ENCODE measurements at places on chromosomes 1 and 21.

GRCh38 chr1:41537788-41538351, 53.4 kb upstream of the EDN2 start:
- DNase-seq = no peak

GRCh38 chr1:18962855-18963737, 6.6 kb upstream of the IFFO2 start:
- DNase-seq = peak; percentile 49

DNA sequence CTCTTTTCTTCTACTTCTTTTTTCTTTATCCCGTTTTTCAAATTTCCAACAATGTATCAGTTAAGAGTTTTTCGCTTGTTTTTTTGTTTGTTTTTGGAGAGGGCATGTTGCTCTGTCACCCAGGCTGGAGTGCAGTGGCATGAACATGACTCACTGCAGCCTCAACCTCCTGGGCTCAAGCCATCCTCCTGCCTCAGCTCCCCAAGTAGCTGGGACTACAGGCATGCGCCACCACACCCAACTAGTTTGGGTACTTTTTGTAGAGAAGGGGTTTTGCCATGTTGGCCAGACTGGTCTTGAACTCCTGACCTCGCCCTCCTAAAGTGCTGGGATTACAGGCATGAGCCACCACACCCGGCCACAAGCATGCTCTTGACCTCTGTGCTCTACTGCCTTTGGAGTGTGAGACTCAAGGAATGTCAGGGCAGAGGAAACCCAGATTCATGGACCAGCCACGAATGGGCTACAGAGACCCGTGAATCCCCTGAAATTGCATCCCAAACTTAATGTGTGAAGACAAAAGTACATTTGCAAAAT, 65.1 kb upstream of the HSD17B7 start:
- DNase-seq = no peak

DNA sequence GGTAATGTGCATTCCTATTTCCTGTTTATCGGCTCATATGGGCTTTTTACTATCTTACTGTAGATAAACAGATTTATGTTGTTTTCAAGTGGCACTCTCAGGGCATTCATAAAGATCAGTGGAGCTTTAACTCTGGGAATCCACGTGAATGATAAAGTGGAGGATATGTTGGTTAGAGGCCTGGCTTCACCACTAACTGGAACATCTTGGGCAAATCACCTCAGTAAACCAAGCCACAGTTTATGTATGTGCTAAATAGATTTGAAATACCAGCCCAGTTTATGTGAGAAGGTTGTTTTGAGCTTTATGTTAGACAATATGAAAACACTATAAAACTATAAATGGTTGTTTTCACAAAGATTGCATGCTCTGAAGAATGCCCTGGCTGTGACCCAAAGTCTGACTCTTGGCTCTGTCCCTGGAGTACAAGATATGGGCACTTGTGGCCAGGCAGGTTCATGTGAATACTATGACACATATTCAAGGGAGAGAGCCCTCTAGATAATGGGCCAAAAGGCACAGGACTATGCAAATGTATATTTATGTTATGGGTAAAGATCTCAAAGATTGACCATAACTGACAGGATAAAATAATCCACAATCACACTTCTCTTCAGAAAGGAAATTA, 36.7 kb downstream of the FAM163A start:
- DNase-seq = no peak

- DNase-seq = no peak
Observed at GRCh38 chr1:229374485-229374884, 31.6 kb upstream of the CCSAP start.

GRCh38 chr1:18110598-18110939, 3.0 kb downstream of the IGSF21 start:
- no peak for DNase-seq

DNA sequence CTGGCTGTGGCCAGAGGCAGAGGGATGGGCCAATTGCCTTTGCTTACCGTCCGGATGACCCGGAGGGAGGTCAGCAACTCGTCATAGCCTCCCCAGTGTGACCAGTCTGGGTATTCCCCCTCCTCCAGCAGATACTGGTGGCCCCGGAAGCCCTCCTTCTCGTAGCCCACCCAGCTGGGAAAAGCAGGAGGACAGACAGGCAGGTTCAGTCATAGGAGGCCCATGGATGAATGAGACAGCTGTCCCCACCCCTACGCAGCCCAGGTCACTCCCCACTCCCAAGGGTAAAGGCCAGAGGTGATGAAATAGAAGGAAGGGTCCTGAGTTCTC, 16.8 kb downstream of the CRYBG2 start:
- no peak for DNase-seq

GRCh38 chr1:151807766-151808165, 2.5 kb upstream of the LINGO4 start:
- DNase-seq = no peak

DNA sequence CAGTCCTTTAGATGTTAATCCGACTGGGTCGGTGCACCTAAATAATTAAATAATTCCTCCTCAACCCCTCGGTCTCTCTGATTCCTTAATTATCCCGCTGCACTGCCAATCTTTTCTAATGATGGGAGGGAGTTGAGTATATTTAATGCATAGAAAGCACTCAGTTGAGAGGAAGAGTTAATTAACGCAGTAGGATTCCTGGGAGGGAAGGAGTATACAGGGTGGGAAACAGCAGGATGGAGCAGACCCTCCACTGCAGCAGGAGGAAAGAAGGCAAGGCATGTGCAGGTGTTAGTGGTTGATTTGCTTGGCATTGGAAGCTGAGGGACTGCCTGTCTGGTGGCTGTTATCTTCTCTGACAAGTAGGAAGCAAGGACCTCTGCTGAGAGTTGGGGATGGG, 9.9 kb upstream of the REN start:
- DNase-seq = no peak

DNA sequence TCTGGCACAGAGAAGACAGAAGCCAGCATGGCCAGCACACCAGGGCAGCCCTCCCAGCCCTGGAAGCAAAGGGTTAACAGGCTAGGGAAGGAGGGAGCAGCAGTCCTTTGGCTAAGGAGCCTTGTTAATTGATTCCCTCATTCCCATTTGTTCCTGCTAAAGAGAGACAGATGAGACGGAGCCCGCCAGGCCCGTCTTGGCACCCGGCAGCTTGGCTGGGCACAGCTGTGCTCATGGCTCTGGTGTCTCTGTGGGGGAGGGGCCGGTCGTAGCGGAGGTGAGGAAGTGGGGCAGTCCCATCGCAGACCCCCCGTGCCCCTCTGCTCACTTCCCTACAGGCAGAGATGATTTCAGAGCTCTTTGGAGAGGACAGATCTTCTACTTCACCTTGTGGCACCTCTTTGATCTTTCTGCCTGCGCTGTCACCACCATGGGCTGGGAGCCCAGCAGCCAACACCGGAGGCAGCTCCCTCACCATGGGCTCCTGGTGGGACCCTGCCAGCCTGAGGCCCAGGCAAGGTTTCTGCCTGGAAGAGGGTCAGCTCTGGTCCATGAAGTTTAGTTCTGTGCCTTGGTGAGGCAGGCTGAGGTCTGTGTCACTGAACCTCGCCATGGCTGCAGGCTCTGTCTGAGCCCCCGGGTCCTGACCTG, 38.0 kb downstream of the FOXO6 start:
- DNase-seq = peak; percentile 21

DNA sequence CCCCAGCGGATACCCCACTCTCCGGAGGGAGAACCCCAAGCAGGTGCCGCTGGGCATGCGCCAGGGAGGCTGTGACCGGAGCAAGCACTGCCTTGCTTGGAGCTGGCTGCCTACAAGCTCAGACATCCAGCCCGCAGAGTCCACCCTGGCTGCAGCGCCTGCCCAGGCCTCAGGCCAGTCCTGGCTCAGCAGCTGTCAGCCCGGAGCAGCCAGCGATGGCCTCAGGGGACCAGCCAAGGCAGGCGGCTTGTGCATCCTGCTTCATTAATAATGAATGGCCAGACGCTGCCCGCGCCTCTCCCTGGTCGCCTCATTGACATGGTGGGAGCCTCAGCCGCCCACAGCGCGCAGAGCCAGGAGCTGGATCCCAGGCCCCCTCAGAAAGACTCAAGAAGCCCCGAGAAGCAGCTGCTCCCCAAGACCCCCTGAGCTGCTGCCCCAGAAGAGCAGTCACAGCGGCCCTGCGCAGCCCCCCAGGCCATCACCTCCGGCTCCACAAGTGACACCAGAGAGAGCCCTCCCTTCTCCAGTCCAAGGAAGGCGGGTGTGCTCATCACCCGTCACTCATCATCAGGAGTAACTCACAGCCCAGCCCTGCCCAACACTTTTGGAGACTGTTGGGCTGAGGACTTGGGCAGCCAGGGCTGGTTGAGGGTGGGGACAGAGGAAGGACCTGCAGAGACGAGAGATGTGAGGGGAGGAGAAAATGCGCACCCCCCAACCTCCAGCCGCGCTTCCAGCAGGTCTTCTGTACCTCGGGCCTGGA, 19.6 kb downstream of the KCNAB2 start:
- DNase-seq = peak; percentile 49

- no peak for DNase-seq
Observed at GRCh38 chr1:239833723-239834122, 258.0 kb upstream of the FMN2 start.

GRCh38 chr1:32798191-32798590, 19.0 kb downstream of the YARS1 start:
- no peak for DNase-seq

DNA sequence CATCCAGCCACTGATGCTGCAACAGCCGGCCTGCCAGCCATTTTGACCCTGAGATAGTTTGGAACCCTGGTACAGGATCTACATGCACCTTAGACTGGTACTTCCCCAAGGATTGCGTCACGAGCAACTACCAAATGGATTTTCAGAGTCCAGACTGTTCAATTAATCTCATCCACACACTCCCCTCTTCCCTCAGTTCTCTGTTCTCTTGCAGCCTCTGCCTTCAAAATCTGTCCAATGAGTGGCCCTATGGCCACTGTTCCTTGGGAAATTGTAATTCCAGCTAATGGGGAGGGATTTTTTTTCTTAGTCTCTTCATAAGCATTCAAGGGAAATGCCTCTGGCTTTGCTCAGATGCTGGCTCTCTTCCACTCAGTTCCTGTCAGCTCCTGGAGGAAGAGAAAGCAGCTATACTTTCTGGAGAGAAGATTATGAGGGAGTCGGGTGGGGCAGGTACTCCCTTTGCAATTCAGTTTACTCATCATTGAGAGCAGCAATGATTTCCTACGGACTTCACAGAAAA, 19.8 kb upstream of the UAP1 start:
- no peak for DNase-seq

GRCh38 chr1:153616144-153616916, at the start of gene S100A14:
Gene S100A14, minus strand, starts transcription at chr1:153616325. Its CDS starts 467 bp downstream, at chr1:153615858.
- DNase-seq = no peak

GRCh38 chr1:56898005-56898373, 43.4 kb downstream of the C8A start:
- DNase-seq = no peak

- no peak for DNase-seq
Observed at GRCh38 chr1:153872934-153873333, 49.8 kb downstream of the GATAD2B start.

- peak; percentile 86 for DNase-seq
Observed at GRCh38 chr1:242245255-242245654, 246.4 kb upstream of the MAP1LC3C start.

- no peak for DNase-seq
Observed at GRCh38 chr1:99504287-99504686, 141.6 kb upstream of the PALMD start.

DNA sequence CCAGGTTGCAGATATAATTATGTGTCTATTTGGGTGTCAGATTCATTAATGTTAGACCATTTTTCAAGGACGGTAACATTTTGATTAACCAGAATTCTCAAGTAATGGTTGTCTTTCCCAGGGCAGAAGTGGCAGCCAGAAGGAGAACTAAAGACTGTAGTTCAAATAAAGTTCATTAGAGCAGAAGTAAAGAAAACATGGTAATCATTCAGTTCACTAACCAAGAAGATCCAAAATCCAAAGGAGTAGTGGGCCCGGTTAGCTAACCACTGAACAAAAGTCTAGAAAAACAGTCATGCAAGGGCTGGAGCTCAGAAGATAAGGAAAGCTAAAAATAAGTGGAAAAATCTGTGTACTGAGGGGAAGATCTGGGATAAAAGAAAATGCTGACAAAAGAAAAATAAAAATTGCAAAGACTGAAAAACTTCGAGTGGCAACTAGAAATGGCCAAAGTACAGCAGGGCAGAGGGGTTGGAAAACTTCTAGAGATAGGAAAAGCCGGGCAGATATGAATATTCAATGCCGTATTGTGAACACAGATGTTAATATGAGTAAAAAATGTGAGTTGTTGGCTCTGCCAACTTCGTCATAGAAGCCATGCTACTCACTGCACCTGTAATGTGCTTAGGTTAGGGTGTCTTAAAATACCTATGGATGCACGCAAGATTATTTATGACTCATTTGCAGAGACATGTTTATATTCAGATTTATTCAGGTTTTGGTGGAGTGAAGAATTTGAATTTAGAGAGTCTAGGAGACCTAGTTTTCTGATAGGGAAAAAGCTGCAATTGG, 925.9 kb downstream of the LTN1 start:
- no peak for DNase-seq

DNA sequence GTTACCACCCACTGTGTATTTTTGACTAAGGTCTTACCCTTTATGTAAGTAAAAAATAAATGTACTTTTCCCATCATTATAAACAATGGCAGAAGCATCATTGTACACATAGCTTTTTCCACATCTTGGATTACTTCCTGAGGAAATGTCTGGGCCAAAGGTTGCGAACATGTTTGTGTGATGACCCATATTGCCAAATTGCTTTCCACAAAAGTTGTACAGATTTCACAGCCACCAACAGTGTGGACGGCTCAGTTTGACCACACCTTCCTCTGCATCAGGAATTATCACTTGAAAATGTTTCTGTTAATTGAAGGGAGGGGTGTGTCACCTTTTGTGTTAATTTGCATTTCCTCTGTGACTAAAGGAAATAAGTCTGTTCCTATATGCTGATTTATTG, 25.7 kb downstream of the AKNAD1 start:
- no peak for DNase-seq
